Activated gamma-delta T cell treated with Interleukin-2 at 50 U/mL for 16 hours (primary cell): ENCODE measurements at places on chromosomes 6 and 20.
A peak's percentile ranks its signal among the peaks of the same experiment; 100 is the strongest.

- no peak for DNase-seq
Measured at GRCh38 chr20:14724468-14724867, 387.1 kb upstream of the FLRT3 start.

DNA sequence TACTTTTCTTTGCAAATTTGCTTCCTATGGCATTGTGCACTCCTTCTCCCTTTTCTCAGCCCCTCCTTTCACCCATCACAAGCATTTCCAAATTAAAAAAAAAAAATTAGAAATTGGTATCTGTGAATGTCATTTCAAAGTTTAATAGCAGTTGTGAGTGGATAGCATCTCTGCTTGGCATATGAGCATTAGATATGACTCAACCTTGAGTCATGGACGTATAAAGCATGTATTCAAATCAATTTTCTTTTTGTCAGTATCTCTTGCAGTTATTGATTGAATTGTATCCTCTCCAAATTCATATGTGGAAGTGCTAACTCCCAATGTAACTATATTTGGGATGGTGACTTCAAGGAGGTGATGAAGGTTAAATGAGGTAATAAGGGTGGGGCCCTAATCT lies 60.1 kb upstream of the MAP3K7 start:
- no peak for DNase-seq

DNA sequence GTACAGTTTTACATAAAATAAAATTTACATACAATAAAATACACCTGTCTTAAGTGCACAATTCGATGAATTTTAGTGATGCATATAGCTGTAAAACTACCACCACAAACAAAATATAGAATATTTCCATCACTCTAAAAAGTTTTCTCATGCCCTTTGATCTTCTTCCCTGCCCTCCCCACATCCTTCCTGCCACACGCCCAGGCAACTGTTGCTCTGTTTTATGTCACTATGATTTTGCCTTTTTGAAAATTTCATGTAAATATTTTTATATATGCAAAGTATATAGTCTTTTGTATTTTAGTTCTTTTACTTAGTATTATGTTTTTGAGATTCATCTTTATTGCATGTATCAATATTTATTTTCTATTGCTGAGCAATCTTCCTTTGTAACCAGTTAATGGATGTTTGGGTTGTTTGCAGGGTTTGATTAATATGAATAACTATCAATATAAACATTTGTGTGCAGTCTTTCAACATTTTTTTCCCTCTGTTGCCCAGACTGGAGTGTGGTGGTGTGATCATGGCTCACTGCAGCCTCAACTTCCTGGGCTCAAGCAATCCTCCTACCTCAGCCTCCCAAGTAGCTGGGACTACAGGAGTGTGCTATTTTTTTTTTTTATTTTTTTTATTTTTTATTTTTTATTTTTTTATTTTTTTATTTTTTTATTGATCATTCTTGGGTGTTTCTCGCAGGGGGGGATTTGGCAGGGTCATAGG lies 23.8 kb upstream of the SAMHD1 start:
- DNase-seq: peak; percentile 62

DNA sequence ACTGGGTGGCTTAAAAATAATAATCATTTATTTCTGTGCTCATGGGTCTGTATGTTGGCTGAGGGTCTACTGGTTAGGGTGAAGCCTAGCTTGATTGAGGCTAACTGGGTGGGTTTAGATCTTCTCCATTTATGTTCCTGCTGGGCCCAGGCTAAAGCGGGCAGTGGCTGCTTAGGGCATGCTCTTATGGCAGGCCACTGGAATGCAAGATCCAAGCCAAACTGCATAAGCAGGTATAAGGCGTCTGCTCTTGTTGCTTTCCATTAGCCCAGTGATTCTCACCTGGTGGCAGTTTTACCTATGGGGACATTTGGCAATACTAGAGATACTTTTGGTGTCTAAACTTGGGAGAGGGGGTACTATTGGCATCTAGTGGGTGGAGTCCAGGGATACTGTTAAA lies 44.5 kb downstream of the QKI start:
- DNase-seq: no peak

DNA sequence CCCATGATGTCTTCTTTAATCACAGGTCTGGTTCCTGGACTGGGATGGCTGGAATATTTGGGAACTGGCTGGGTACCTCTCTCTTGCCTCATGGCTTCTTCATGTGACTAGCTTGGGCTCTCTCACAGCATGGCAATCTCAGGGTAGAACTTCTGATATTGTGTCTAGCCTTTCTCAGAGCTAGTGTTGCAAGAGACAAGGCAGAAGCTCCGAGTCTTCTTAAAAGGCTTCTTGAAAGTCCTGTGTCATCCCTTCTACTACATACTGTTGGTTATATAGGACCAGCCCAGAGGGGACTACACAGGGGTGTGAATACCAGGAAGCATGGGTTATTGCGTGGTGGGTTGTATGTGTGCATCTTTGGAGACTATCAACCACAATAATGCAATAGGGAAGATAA lies 23.3 kb downstream of the BCAS1 start:
- DNase-seq: no peak

DNA sequence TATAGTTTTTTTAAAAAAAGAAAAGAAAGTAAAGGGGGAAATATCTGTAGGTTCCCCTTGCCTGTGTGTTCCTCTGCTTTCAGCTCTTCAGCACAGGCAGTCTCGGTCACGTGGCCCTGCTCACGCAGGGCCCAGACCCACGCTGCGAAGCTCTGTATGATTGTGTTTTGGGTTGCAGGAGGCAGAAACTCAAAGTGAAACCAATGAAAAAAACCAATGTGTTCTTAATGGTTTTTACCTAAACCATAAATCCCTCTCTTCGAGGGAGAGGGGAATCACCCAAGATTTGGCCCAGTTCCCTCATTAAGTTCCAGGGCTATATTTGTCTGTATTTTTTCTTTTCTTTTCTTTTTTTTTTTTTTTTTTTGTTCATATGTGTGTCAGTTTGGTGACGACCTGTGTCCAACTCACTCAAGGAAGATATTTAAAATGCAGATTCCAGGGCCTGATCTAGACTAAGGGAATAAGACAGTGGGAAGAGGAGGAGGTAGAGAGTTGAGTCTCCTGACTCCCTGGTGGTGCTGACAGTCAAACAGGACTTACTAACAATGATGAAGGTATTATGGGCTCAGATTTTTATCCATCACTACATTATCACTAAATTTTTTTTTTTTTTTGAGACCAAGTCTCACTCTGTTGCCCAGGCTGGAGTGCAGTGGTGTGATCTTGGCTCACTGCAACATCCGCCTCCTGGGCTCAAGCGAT lies 33.8 kb upstream of the RREB1 start:
- DNase-seq: peak; percentile 14

DNA sequence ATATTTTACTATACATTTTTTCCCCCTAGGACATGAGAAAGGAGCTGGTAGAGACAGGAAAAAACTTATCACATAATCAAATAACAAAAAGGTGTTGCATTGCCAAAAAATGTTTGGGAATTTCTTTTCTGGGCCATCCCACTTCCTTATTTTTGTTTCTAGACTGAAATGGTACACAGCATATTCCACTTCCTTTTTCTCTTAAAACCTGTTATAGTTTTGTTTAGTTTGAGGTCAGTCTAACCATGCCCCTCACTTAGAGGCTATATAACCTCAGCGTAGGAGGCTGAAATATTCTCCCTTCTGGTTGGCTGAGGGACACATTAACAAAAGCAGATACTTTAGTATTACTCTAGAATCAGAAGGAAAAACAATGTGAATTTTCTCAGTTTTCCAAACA lies 323.9 kb downstream of the GJA1 start:
- no peak for DNase-seq
